NCI-H146 (cell line): ENCODE measurements at places on chromosomes 2 and 18.

- DNase-seq = no peak
Observed at GRCh38 chr2:198706476-198707082, 751.2 kb downstream of the SATB2 start.

DNA sequence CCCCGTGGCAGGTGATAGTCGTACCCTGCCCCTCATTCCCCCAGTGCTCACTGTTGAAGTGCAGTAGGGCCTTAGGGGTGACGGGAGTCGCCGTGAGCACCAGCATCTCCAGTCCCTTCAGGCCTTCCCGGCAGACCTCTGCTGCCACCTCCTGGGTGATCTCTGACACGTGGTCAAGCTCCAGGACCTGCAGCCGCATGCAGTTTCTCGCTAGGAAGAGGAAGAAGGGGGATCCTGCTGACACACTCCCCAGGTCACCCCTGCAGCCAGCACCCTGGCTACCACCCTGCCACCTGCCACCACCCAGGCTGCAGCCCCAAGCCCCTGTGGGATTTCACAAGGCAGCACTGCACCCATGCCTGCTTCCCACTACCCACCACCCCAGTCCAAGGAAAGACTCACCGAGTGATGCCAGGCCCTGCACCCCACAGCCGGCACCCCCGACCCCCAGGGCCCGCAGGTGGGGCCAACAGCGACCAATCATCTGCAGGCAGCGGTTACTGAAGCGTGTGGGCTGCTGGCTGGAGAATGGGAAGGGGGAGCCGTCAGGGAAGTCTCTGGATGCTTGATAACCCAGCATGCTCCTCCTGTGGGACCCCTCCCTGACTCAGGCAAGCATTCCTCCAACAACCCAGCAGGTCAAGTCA lies 23.8 kb downstream of the FBXO41 start:
- no peak for DNase-seq

DNA sequence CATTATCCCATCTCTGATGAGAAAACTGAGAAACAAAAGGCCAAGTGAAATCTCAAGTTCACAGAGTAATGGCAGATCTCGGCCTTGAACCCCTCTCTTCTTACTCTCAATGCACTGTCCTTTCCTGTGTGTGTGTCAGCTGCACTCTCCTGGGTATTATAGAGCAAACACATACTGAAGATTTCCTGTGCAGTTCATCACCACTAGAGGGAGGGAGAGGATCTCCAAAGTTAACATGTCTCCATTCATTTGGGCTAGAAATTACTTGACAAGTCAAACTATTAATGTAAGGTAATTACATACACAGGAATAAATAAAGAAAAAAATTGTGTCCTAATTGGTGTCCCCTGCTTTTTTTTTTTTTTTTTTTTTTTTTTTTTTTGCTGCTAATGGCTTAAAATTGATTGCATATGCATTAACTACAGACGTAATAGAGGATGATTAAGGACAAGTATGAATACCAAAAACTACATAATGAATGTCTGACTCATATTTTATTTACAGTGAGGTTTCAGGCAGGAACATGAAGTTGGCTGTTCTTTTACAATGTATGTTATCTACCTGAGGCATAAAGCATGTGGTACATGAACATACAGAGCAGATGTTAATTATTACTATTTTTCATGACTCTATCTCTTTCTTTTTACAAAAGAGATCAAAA lies 269.2 kb downstream of the NYAP2 start:
- peak; percentile 15 for DNase-seq

DNA sequence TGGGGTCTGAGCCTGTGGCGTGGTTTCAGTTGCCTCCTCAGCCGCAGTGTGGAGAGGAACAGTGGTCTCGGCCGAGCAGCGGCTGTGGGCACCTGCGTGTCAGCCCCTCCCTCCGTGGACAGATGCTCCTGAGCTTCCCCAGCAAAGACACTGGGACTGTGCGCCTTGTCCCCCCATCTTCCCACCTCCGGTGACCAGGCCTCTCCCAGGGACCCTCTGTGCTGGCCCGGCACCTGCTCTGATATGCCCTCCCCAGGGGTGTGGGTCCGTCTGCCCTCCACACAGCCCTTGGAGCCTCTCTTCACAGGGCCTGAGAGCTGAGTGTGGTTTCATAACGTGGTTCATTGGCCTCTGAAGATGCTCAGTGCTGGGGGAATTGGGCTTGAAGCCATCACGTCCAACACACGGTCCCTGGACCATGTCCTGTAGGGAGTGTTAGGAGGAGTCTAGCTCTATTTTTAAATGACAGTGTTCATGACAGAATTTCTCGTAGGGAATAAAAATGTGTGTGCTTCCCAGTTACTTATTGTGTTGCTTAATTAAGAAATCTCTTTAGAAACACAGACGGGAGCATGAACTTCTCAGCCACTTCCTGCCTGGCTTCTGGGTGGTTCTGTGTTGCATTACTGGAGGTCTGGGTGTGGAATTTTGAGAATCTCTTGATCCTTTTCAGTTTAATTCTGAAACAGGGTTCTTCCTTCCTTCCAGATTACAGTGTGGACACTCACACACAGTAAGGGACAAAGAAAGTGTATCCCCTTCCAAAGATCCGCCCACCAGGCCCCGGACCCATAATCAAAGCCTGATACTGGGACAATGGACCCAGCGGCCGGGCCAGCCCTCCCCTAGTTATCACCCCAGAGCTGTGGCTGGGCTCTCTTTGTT lies 110.7 kb downstream of the NFATC1 start:
- DNase-seq = no peak
